NCI-H187 (cell line): ENCODE measurements at places on chromosomes 13 and 19.

GRCh38 chr19:6213696-6214641 lies 65.8 kb downstream of the MLLT1 start:
- DNase-seq = no peak

GRCh38 chr19:58518256-58519086 lies 1.1 kb downstream of the ZBTB45 start:
- no peak for DNase-seq

DNA sequence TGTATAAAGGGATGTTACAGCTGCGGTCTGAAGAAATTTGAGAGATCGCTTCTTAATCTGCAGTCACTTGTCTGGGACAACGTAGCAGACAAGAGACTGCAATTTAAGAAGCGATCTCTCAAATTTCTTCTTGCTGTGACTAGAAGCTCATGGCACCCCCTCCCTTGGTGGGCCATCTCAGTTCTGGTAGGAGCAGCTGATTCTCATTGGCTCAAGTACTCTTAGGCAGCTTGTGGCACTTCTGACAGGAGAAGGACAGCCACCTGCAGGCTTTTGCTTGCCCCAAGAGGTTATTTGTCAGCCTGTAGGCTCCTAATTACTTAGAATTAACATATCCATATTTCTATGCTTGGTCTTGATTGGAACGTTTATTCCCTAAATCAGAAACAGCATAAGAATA lies 503.0 kb downstream of the DCT start:
- peak; percentile 80 for DNase-seq

- DNase-seq = no peak
Observed at GRCh38 chr13:40996426-40997092, 22.6 kb downstream of the ELF1 start.

DNA sequence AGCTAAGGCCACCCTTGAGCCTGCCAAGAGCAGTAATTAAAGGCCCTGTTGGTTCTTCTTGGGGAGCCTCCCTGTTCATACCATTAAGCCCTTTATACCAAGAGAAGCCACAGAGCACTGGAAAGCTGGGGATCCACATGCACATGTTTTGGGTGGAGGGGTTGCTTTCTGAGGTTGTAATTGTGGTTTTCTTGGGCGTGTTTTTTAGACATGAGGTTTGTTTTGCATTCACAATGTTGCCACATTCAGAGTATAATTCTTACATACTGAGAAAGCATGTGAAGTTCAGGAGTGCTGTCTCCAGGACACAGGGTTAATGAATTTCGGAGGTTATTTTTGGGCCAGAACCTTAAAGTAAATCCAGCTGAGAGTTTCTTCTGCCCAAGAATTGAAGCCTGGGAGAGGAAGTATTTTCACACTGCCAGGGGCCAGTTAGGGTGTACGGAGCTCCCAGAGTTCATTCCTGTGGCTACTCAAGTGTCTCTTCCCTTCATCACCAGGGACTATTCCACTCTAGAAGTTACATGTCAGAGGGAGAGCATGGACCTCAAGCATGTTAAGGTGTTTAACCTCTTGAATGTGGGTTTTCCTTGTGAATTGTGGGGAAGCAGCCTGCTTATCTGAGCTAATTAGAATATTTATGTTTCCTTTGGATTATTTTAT lies 37.0 kb downstream of the ZNF136 start:
- no peak for DNase-seq

DNA sequence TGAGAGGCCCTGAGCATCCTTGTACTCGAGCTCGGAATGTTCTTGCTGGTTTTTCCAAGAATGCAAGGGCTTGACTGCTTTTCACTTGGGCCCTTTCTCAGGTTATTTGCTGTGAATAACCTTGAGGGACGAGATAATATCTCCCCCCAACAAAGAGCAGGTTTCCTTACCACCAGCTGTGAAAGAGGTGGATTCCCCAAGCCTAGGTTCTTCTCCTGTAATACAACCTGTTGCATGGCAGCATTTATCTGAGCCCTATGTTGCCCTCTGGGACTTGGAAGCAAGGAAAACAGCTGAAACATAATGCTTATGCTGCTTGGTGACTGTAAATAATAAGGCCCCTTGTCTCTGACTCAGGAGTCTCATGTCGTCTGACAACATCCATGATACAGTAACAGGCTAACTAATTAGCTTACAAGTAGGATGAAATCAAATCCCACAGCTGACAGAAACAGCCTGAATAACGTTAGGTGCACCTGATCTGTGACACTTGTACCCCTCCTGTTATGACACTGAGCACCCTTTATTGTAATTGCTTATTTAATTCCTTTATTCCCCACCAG lies 43.6 kb upstream of the RCBTB2 start:
- no peak for DNase-seq

DNA sequence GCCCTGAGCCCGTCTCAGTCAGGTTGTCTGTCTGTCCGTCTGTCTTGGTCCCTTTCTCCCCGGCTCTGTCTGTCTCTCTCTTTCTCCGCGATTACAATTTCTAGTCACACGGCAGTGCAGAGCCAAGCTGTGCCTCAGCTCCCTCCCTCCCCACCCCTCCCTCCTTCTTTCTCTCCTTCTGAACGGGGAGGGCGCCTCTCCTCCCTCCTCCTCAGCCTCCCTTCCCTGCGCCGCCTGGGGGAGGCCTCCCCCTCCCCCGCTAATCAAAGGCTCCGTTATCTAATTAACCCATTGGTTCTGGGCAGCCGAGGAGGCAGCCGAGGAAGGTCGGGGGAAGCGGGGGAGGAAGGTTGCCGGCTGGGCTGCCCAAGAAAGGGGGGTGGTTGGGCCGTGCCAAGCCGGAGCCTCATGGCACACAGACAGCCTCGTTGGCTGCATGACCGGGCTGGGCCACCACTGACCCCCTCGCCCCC lies 16.5 kb downstream of the LRRC4B start:
- DNase-seq = no peak

DNA sequence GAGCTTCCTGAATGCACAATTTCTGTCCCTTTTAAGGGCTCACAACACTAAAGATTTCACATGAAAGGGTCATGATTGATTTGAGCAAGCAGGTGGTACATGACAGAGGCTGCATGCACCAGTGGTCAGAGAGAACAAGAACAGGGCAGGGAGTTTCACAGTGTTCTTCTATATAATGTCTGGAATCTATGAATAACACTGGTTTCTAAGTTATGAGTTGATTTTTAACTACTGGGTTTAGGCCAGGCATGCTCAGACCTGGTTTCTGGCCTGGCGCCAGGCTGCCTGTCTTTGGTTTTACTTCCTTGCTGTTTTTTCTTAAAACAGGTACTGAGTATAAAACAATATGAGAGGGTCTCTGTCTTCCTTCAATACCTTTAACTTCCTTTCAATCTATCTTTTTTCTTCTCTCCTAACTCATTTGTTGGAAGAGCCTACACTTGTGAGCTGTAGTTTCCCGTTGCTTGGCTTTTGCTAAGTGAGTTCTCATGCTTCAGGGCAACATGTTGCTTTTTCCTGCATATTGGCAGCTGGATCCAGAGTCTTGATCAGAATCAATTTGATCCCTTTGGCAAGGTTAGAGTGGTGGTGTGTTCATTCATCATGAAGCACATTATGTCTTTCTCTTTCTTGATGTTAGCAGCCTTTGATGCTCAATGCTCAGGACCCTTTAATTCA lies 38.5 kb upstream of the FGF14 start:
- no peak for DNase-seq

DNA sequence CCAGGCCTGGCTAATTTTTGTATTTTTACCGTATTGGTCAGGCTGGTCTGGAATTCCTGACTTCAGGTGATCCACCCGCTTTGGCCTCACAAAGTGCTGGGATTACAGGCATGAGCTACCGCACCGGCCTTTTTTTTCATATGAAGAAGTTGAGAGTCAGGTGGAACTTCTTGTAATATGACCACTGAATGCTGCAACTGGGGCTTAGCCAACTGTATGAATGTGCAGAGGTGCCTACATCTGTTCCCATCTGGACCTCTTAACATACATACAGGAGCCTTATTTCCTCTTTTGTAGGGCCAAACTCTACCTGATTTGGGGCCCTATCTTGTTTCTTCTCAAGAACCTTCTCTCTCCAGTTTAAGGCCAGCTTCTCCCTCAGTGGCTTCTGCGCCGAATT lies 11.9 kb upstream of the GGACT start:
- no peak for DNase-seq

- DNase-seq = no peak
Observed at GRCh38 chr19:13906521-13906904, 512 bp downstream of the CC2D1A start.

DNA sequence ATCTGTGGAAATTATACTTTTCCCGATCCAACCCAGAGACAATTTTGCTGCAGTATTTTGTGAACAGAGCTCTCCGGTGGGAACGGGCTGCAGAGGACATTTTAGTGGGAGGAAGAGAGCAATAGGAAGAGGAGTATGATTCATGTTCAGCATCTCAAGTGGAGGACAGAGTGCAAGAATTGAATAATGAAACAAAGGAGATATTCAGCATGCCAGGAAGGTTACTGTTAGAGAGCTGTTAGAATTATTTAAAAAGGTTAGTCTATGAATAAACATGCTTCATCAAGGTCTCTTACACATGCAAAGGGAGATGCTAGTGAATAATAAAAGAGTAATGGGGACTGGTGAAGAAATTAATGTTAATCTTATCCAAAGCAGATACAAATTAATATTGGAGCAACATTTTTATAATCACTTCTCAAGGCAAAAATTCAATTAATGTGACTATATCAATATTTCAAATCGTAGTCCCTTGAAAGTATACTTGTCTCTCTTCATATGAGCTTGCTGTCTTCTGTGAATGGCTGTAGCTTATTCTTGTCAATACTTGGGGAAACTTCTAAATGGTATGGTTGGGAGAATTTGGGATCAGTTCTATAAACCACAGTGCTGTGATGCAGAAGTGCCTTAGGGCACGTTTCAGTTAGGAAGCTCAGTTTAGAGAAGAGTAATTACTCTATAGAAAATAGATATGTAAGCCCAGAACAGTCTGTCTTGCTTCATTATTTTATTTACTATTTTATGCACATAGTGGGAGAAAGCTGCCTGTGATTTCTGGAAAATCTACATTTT lies 1165.8 kb downstream of the OLFM4 start:
- no peak for DNase-seq

GRCh38 chr19:2154587-2155075 lies 3.3 kb upstream of the AP3D1 start:
- DNase-seq = no peak

DNA sequence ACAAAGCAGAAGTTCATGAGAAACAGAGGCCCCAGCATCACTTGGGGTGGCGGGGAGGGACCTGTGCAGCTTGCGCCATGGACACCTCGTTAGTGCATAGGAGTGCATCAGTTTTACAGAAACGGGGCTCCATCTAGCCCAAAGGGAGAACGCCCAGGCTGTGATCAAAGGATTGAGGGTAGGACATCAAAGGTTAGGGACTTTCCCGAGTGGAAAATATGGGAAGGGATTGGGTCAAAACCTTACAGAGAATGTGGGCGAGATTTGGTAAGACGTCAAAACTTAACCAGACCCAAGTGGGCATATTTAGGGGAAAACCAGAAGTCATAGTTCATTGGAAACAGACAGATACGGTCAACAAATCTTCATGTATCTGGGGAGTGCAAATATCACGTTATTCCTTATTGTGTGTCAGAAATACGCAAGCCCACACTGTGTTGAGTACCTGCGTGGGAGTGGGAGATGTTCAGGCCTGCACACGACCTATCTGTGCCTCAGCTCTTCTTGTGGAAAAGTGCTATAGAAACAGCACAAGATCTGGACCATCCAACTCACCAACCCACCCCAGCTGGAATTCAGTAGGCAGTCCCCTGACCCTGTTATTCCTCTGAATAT lies 9.4 kb upstream of the GRAMD1A start:
- no peak for DNase-seq

DNA sequence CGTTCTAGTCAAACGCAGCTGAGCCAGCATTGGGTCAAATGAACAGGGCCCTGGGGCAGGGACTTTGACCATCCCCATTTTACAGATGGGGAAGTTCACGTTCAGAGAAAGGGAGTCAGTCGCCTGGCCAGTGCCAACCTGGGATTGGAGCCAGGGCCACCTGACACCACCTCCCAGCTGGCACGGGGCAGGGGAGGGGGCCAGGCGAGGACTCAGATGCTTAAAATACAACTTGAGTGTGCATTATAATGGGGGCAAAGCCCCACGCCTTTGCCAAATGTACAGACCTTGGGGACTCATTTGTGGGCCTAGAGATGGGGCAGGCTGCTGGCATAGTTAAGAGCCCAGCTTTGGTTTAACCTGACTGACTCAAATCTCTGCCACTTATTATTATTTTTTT lies 14.6 kb downstream of the PRR12 start:
- no peak for DNase-seq

DNA sequence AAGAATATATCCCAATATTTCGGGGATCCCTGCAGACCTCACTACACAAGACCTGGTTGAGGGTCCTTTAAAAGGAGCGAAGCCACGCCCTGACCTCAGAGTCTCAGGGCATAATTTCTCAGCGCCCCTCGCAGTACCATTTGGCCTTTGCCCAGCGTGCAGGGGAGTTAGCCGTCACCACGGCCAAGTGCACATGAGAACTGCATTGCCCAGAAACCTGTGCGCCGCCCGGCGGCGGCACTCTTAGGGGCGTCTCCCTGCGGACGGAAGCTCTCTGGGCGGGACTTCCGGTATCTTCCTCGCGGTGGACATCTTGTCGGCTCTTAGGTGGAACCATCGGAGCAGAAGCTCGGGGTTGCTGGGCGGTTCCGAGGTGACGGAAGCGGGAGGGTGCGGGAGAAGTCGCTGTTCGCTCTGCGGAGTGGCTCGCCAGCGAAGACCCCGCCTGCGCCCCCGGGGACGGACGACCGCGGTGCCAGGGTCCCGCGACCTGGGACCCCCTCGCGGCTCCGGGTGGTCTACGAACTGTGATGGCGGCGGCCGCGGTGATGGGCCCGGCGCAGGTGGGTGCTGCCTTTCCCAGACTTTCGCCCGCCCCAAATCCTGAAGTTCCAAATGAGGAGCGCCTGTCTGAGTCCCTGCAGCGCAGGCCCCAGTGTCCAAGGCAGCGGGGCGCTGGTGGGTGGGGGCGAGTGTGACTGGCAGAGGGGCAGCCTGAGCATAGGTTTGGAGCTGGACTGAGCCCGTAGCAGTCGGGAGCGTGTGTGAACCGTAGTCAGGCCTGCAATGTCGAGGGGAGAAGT lies at the start of gene ZNF134:
Gene ZNF134 (plus strand): TSS at position 302 of the 803 bp plus-strand sequence. CDS start 5,227 bp downstream, outside the sequence.
- DNase-seq = peak; percentile 60

DNA sequence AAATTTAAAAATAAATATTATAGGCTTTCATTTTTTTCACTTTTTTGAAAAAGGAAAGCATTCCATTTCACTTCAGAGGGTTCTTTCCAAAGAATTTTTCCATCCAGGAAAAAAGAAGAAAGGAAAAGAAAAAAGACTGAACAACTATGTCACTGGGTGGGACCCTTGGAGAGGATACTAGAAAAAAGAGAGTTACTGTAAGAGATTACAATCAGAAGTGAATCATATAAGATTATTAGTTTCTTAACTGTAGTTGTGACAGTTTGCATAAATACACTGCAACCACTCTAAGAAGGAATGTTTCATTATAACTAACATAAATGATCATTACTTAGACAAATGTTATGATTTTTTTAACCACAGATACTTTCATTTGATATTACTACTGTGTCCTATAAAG lies 87.8 kb downstream of the KLF12 start:
- DNase-seq = no peak

- DNase-seq = peak; percentile 31
Observed at GRCh38 chr19:46840498-46840942, 10.1 kb downstream of the AP2S1 start.

GRCh38 chr13:25215253-25215575 lies 43.1 kb upstream of the AMER2 start:
- no peak for DNase-seq
